ENCODE measurements at places on chromosomes 12 and 14. TPM values are rescaled to one million over a fixed set of nuclear protein-coding genes. Genes with fewer than 3 reads are reported as not detected.

Gene C14orf132
- total RNA-seq: 9.5 TPM

Gene PRB2
- not detected for total RNA-seq

Gene TPPP2
- not detected for total RNA-seq

Gene ZNF605
- total RNA-seq: 2.1 TPM

Gene ISM2
- not detected for total RNA-seq

Gene DAD1
- total RNA-seq: 592 TPM

Gene IL26
- not detected for total RNA-seq

Data from myometrial cell (primary cell).